ENCODE measurements at places on chromosomes 7 and 10. TPM values are rescaled to one million over a fixed set of nuclear protein-coding genes. Genes with fewer than 3 reads are reported as not detected.

PAPSS2 gene
- polyA plus RNA-seq = 10.4 TPM

CRTAC1 gene
- polyA plus RNA-seq = 1.0 TPM

SLC39A12 gene
- polyA plus RNA-seq = not detected

FAM25G gene
- polyA plus RNA-seq = not detected

ZNF425 gene
- polyA plus RNA-seq = 4.5 TPM

EPHB6 gene
- polyA plus RNA-seq = 7.5 TPM

URGCP gene
- 18.3 TPM for polyA plus RNA-seq

NPY4R gene
- 0.07 TPM for polyA plus RNA-seq

PNLIPRP3 gene
- 0.08 TPM for polyA plus RNA-seq

PILRA gene
- polyA plus RNA-seq = 3.4 TPM

FAM131B gene
- polyA plus RNA-seq = 2.1 TPM

ITIH5 gene
- 57.4 TPM for polyA plus RNA-seq

ZNF804B gene
- polyA plus RNA-seq = 0.05 TPM

SSBP1 gene
- polyA plus RNA-seq = 101 TPM

KIF11 gene
- 21.7 TPM for polyA plus RNA-seq

AGFG2 gene
- polyA plus RNA-seq = 9.3 TPM

SEMA3D gene
- polyA plus RNA-seq = 8.5 TPM

HYCC1 gene
- 22.9 TPM for polyA plus RNA-seq

CYP26C1 gene
- not detected for polyA plus RNA-seq

TAS2R41 gene
- polyA plus RNA-seq = not detected

INMT gene
- polyA plus RNA-seq = 11.6 TPM

ZPBP gene
- polyA plus RNA-seq = not detected

All from muscle of leg (tissue), 16 donors.